NCI-H2107 (cell line): ENCODE measurements at places on chromosomes 4 and X.

- DNase-seq = no peak
Measured at GRCh38 chr4:187128976-187129375, 405.3 kb upstream of the FAT1 start.

DNA sequence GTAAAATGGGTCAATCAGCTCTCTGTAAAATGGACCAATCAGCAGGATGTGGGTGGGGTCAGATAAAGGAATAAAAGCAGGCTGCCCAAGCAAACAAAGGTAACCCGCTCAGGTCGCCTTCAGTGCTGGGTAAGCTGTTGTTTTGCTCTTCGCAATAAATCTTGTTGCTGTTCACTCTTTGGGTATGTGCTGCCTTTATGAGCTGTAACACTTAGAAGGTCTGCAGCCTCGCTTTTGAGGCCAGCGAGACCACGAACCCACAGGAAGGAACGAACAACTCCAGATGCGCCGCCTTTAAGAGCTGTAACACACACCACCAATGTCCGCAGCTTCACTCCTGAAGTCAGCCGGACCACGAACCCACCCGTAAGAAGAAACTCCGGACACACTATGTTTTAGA lies 11.5 kb upstream of the CAMK2D start:
- no peak for DNase-seq

DNA sequence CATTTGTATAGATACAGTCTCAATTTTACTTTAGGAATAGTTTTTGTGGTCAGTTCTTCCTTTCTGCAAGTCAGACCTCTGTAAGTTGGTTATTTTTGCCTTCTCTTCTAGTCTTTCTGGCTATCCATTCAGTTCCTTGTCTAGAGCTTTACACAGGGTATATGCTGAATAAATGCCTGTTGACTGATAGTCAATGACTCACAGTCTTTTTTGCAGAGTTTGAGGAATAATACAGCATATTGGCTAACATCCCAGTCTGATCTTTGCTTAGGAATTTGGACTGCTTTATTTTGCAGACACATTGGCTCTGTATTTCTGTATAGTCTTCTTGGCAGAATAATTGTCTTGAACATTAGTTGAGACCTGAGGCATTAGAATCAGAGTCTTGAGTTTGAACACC lies 132.4 kb downstream of the MAGEC1 start:
- no peak for DNase-seq

DNA sequence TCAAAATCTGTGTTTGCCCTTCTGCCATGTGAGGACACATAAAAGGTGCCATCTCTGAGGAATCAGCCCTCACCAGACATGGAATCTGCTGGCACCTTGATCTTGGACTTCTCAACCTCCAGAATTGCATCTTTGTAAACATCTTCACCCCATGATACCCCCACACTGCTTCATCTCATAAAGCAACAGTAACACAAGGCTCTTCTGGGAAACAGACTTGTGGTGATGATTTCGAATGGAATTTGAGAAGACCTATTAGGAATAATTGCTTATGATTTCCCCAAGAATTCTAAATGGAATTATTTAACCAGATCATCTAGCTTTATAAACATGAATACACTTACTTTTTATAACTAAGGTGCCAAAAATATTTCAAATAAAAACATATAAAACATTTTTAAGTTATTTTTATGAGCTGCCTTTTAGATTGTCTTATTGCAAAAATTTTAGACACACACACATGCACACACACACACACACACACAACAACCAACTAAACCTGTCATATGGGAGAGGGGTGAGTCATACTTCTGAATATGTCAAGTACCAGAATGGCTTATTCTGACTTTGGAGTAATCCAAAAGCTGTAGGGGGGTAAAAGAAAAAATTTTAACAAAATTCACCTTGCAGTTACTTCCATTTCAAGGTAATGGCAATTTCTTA lies 82.0 kb downstream of the USP46 start:
- no peak for DNase-seq

GRCh38 chr4:42594888-42595287 lies 62.0 kb downstream of the ATP8A1 start:
- DNase-seq = no peak
